ENCODE measurements at places on chromosomes 7 and 10.

DNA sequence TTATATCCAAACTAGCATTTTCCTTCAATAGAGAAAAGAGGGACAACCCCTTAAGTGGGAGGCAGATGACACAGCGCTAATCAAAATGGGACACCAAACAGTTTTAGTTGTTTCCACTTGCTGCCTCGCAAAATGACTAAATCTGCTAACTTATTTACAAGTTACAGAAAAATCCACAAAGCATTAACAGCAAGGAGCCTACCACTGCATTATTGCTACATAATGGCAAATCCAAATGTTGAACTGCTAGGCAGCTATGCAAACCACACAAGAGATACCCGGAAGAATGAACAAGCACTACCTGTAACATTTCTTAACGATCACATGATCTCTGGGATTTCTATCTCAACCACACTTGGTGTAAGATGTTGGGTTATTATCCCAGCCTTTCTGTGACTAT, 96.7 kb downstream of the SFMBT2 start:
- DNase-seq, result no peak

- DNase-seq, result no peak
Measured at GRCh38 chr7:127979113-127979727, 52.0 kb downstream of the LRRC4 start.

GRCh38 chr10:101941871-101942270, 98.3 kb upstream of the KCNIP2 start:
- no peak for DNase-seq

DNA sequence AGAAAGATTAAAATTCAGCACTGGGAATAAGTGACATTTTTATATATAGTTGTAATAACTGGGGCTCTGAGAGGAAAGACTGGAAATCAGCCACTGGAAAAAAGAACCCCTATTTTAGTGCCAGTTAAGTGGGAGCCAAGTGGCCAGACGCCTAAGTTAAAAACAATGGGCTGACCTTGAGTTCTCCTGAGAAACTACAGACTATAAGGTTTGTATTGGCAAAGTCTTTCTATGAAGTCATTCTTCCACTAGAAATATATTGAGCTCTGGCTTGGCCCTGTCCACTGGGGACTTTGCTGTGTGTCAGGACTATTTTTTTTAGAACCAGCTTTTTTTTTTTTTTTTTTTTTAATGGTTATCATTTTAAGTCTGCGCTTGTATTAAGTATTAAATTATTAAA, 210.6 kb upstream of the FZD8 start:
- DNase-seq, result no peak

- DNase-seq, result peak; percentile 4
Measured at GRCh38 chr10:119908166-119908565, 15.6 kb downstream of the SEC23IP start.

DNA sequence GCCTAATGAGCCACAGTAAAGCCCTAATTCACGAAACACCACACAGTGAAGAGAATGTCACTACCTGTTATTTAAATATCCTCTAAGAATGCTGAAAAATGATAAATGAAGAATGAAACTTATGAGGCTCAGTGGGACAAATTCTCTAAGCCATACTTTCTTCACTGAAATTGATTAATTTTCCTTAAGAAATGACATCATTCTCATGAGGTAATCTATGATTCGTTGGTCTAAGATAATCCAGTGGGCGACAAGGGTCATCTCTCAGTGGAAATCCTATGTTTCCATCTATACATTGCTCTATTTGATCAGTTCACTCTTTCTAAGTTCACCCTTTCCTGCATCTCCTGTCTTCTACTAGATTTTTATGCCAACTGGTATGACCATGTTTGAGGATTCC, 330.4 kb upstream of the ANKRD30A start:
- no peak for DNase-seq

DNA sequence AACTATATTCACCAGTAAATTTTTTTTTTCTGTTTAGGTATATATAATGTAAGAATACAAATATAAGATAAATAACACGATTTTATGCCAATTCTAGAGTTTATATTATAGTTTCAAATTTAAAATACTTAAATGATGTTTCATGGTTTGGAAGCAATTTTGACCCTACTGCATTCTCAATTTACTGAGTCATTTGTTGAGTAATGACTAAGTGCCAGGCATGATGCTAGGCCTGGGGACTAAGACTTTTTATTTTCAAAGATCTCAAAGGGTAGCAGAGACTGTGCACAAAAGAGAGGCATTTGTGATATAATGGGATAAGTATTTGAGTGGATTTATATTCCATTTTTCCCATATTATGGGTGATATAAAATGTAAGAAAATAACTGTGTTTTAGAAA, 78.9 kb upstream of the SMIM30 start:
- DNase-seq, result peak; percentile 61

DNA sequence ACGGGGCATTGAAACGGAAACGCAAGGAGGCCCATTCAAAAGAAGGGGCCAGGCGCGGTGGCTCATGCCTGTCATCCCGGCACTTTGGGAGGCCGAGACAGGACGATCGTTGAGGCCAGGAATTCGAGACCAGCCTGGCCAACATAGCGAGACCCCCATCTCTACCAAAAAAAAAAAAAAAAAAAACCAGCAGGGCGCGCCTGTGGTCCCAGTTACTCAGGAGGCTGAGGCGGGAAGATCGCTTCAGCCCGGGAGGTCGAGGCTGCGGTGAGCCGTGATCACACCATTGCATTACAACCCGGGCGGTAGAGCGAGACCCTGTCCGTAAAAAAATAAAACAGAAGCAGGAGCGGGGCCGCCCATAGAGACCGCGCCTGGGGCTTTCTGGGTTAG, 396 bp downstream of the PSMG3 start:
- DNase-seq, result no peak

DNA sequence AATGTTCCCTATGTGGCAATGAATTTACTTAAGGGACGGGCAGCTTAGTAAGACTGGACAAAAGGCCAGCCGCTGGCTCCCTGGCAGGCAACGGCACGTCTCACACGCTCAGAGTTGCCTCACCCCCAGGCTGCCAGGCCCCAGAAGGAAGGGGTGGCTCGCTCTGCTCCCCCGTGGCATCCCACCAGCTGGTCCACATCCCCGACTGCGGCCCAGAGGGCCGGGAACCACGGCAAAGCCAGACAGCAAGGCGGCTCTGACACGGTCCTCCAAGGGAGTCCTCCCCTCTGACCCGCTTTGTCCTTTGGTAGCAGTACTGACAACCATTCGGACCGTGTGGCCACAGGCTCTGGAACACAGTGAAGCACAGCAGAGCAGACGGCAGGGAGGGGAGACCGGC, 34.1 kb downstream of the NUDT1 start:
- no peak for DNase-seq

All from skeletal muscle cell (primary cell).